ENCODE measurements at places on chromosomes 1 and 21.
A peak's percentile ranks its signal among the peaks of the same experiment; 100 is the strongest.

- no peak for DNase-seq
Measured at GRCh38 chr1:68358439-68358838, 91.3 kb downstream of the RPE65 start.

DNA sequence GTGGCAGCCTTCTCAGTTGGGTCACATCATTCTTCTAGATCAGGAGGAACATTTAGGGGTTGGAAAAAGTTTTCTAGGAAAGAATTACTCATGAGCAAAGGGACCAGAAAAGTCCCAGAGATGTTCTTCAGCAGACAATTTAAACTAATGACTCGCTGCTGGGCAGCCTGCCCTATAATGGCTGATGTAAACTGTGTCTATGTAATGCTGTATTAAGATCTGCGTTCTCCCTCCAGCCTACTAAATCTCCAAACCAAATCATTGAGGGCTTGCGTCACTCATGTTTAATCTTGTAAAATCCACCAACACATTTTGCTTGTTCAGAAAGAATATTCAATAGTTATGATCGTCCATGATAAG lies 92.1 kb downstream of the LRRC8C start:
- no peak for DNase-seq

- no peak for DNase-seq
Measured at GRCh38 chr1:92756537-92756936, 28.4 kb downstream of the EVI5 start.

GRCh38 chr1:67393737-67394136 lies 36.5 kb downstream of the SERBP1 start:
- no peak for DNase-seq

DNA sequence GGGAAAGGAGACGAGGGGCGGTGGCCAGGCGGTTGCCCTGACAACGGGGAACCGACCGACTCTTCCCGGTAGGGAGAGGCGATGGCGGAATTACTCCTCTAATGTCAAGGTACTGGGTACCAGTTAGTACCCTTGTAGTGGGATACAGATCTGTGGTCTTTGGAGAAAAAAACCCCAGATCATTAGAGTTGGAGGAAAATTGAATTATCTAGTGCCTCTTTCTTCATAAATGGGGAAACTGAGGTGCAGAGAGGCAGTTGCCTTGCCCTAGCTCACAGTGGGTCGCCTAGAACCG lies 545 bp upstream of the PEF1 start:
- DNase-seq = no peak

DNA sequence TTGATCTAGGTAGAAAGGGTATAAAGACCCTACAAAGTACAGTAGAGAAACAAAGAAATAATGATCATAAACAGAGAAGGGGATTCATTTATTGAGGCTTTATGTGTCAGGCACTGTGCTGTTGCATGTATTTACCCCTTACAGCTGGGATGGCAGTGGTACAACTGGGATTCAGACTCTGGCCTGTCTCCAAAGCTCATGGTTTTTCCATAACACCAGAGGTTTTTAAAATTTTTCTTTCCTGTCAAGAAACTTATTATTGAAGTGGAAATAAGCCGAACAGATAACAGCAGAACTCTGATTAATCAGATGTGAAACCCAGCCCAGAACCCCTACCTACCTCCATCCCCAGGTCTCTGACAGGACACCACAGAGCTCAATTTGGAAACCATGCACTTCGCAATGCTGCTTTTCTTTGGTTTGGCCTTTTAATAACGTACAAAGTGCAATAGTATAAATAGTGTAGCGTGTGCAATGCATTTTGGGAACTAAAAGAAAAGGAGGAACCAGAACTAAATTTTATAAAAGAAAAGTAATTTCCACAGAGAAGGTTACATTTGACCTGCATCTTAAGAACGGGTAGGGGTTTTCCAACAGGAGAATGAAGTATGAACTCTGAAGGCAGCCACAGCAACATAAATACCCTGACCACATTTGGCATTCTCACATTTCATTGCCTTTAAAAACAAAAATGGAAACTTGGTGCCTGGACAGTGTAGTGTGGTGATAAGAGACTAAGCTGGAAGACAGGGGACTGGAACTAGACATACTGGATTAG lies 92.0 kb upstream of the S1PR1 start:
- no peak for DNase-seq

DNA sequence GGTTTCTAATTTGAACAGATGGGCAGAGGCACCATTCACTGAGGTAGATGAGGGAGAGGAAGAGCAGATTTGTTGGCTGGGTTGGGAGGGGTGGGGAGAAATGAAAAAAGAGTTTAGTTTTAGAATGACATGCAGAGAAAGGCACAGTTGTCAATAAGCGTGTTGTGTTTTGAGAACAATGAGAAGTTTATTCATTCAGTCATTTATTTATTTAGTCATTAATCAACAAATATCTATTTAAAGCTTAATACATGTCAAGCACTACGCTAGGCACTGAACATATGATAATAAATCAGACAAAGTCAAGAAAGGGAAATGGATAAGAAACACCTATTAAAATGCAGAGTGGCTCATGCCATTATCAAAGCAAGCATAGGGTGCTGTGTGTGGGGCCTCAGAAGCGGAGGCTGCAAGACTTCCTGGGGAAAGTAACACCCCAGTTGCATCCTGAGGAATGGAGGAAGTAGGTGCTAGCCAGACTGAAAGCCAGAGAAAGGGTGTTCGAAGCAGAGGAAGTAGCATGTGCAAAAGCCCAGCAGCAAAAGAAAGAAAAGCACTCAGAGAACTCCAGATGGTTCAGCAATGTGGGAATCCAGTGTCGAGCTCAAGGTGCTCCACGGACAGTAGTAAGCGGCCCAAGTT lies 114.1 kb downstream of the RNF220 start:
- DNase-seq = no peak

DNA sequence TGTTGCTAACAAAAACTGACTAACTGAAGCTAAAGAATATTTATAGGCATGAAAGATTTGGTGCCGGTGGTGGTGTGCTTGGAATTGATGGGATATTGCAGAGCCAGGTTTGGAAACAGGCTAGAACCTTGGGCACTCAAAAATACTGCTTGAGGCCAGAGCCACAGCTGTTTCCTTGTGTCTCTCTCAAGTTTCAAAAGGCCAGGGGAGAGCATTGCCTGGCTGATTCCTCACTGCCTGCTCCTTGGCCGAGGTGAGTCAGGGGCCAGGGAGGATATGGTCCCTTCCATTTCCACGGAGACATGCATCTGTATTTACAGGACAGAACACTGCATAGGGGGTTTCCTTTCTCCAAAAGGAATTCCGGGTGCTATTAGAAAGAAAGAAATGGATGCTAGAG lies 36.1 kb upstream of the IVNS1ABP start:
- DNase-seq = no peak

- no peak for DNase-seq
Measured at GRCh38 chr1:160326418-160326817, 16.6 kb downstream of the COPA start.

DNA sequence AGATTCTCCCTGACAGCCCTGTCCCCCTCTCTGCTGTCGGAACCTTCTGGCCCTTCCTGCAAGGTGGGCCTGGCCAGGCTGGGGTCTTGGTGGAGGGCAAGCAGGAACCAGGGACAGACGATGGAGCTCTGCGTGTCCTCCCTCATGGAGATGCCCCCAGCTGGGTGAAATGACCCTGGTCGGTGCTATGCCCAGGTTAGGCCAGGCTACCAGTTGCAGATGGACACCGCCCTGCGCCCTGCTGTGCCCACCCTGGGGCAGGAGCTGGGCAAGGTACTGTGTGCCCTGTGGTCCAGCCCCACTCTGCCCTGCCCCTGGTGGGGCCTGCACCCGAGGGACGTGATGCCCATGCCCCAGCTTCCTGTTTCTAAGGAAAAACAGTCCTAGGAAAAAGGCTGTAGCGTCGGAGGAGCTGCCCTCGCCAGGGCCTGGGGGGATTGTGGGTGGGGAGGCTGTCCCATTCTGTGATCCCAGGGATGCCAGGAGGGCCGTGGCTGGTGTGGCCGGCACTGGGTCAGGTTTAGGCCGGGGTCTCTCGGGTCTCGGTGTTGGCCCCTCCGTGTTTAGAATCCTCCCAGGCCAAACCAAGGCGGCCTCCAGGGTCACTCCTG lies 77.6 kb downstream of the MORN1 start:
- no peak for DNase-seq

DNA sequence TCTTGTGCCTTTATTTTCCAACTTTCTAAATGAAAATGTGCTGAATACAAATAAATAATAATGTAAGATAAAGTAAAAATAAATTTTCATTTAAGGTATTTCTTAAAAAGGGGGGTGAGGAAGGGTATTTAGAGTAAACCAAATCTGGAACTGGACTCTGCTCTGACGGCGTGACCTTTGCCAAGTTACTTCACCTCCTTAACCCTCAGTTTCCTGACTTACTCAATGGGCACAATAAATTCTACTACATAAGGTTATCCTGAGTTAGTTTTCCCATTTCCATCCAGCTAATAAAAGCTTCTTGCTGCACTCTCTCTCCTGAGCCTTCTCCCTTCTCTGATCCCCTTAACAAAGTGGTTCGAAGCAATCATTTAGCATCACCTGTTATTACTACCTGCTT lies 93.9 kb downstream of the NID1 start:
- no peak for DNase-seq

- no peak for DNase-seq
Measured at GRCh38 chr21:38716942-38717341, 88.8 kb upstream of the ETS2 start.

DNA sequence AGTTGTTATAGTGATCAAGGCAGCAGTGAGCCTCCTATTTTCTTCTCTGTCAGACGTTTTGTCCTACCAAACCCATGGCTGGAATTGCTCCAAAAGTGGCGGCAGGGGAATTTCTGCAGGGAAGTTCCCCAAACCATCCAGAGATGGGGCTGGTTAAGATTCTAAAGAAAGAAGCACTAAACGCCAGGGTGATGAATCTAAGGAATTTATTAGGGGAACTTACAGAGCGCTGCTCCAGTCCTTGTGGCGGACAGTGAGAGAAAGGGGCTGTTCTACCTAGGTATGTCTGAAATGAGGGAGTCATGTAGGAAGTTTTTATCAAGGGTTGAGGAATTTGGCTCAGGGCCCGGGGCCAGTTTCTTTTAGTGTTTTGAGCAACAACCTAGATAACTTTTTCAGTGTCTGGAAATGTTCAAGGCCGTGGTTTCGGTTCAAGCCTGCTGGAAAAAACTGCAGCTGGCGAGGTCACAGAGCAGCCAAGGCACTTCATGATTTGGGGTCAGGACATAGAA lies 222.4 kb upstream of the B3GALT2 start:
- peak; percentile 64 for DNase-seq

GRCh38 chr1:214957330-214958137 lies 125.0 kb upstream of the KCNK2 start:
- no peak for DNase-seq

DNA sequence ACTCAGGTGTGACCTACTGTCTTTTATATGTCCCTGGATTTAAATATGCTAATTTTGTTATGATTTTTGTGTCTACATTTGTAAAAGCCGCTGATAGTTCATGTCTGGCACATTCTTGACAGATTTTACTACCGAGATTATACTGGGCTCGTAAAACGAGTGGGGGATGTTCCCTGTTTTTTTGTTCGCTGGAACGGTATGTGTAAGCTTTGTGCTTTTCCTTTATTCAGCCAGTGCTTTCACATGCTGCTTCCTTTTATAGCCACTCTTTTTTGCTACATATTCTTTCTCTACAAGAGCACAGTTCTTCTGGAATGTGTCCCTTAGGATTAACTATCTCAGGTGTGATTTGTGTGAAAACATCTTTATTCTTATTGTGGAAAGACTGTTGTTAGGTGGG lies 46.6 kb downstream of the ADARB1 start:
- no peak for DNase-seq

DNA sequence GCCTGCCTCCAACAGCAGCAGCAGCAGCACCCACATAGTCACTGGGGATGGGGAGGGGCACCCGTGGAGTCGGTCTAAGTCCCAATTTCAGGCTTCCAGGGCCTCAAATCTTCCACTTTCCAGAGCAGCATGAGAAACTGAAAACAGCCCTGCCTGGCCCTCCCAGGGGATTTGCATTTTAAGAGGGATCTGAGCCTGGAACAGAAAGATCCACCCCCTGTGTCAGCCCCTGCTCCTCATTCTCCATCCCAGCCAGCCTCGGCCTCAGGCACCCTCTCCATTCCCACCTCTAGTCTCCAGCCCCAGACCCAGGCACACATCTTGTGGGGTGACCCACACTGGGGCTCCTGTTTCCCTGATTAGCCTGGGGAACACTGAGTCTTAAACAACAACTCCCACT lies 51.8 kb downstream of the FBXO2 start:
- DNase-seq = no peak

DNA sequence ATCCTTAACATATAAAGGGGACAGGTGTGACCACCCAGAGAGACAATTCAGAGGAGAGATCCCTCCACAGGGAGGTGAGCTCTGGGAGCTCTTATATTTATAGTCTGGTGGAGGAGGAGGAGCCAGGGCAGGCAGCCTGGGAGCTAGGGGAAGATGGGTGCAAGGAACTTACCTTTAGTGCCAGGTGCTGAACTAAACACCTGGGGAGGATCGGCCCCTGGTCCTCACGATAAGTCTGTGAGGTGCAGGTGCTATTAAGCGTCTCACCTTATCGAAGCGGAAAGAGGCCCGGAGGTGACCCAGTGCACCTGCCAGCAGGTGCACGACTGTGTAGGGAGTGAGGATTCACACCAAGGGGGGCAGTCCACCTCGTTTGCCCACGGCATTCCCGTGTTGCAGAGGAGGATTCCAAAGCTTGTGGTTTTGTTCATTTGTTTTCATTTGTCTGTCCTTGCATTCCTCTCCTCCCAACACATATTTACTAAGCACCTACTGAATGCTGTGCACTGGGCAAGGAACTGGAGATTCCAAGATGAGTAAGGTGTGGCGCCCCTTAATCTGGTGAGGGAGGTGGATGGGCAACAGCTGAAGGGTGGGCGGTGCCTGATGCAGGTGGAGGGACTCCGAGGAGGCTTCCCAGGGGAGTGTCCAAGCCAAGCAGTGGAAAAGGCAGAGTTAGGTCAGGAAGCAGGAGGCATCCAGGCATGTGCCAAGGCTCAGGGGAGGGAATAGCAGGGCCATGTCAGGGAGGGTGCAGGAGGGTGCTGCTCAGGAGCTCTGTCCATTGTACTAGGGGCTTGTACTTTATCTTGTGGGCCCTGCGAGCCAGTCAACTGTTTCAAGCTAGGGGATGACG lies 11.5 kb downstream of the ARHGEF10L start:
- peak; percentile 59 for DNase-seq

- no peak for DNase-seq
Measured at GRCh38 chr21:41750051-41750450, 16.8 kb downstream of the RIPK4 start.

DNA sequence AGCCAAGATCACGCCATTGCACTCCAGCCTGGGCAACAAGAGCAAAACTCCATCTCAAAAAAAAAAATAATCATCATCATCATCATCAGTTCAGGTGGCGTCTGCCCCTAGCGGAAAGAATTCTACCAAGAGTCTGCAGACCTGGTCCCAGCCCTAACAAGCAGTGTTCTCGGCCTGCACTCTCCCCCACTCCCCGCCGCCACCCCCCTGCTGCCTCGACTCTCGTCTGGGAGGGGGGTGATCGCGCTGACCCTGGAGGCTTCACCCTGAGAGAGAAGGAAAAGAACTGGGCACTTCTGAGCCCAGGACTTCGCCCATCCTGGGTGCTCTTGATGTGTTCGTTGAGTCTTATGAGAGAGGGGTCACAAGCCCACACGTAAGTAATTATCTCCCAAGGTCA lies 160.1 kb upstream of the TMEM51 start:
- DNase-seq = no peak

All from mucosa of descending colon (tissue), 3 donors.